HuH-7.5 (cell line): ENCODE measurements at places on chromosomes 1 and 21.

- DNase-seq, result no peak
These were observed 17.8 kb downstream of the PKNOX1 start for GRCh38 chr21:42991992-42992740.

DNA sequence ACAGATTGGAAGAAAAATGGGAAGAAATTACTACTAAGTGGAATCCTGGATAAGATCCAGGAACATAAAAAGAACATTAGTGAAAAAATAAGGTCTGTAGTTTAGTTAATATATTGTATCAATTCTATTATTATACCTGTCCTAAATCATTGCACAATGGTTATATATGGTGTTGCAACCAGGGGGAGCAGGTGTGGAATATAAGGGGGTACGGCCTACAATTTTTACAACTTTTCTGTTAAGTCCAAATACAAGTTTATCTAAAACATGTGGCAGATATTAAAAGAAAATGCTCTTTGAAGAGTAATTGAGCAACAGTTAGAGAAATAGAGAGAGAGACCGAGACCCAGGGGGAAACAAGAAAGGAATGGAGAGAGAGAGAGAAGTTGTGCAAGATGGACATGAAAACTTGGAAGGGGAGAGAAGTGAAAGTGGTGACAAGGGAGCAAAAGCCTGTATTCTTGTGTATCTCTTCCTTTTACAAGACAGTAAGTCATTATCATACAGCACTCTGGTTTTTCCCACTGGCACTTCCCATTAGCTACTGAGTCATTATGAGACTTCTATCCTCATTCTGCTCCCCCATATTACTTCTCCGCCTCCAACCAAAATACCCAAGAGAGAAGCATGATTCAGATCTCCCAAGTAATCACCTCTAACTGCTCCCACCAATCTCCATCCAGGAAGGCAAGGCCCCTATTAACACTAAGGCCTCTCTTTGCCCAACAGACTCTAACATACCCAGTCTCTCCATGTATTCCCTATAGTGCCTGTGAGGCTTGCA, 22.3 kb upstream of the TRAF3IP3 start:
- DNase-seq, result no peak

DNA sequence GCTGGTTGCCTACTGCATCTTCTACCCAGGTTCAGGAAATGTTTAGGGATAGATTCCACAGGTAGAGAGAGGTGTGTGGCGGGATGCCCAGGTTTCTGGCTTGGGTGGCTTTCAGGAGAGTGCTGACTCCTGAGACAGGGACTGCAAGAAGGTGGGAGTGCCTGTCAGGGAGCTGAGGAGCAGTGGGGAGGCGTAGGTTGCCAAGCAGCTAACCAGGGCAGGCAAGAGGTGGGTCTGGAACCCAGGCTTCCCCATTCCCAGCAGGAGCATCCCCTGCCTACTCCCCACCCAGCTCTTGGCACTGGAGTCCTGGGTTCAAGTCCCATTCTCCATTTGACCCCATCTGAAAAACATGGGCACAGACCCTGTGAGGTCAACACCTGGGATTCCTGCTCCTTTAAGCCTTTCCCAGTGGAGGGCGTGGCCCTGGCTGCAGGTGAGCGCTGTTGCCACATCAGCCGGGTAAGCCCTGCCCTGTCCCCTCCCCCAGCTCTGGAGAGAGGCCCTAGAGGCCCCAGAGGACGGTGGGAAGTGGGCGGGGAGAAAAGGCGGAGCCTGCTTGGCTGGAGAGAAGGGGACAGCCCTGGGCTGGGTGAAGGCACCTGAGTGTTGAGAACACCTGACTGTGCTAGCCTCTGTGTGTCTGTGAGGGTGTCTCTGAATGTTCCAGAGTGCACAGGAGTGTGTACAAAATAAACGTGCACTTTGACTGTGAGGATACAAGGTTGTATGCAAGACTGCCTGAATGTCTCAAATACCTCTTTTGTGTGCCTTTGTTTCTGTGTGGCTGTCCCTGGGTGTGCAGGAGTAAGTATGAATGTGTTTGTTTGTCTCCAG, 14.0 kb upstream of the SYNC start:
- DNase-seq, result peak; percentile 88

DNA sequence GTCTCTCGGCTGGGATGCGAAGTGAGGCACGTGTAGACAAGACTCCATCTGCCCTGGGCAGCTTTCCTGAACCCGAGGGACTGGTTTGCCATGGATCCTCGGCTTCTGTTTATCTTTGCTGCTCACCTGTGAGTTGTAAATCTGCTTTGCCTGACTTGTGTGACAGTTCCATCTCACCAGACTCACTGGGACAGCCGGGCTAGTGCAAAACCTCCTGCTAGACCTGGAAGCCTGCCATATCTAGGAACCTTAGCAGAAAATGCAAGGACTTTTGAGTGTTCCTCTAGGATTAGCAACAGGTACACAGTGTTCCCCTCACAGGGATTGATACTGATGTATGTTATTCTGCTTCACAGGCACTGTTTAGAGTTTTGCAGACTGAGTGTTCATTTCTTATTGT, 218.6 kb downstream of the URB2 start:
- no peak for DNase-seq

- no peak for DNase-seq
These were observed 9.6 kb downstream of the DIP2A start for GRCh38 chr21:46468108-46468774.

GRCh38 chr1:86942042-86942441, 27.6 kb downstream of the HS2ST1 start:
- DNase-seq, result no peak

DNA sequence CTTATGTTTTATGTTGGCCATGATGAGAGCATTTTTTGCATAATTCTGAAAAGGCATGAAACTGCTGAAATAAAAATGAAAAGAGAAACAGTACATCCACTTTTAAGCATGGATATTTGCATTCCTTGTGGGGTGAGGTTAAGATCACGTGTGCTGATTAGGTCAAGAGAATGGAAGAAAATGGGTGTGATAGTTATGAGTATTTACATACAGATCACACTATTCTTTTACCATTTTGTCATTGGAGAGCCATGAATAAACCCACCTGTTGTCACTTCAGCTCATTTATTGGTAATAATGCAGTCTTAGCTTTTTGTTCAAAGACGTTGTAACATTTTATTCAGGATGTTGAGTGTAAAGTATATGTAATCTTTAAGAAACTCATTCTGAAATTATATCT, 153.2 kb downstream of the NOS1AP start:
- DNase-seq, result no peak

DNA sequence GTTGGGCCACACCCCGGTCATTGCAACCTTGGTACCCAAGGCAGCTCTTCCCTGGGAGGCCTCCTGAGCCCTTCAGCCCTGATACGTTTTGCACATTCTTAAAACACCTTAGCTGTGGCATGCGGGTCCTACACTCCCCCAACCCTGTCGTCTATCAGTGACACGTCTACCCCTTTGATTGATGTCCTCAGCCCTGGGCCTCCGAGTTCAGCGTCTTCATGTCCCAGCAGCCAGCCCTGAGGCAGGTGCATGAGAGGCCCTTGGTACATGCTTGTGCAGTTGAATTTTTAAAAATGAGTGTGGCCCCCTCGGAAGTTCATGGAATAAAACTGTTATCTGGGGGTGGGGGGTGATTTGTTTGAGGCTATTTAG, 38.9 kb upstream of the ADARB1 start:
- DNase-seq, result no peak

DNA sequence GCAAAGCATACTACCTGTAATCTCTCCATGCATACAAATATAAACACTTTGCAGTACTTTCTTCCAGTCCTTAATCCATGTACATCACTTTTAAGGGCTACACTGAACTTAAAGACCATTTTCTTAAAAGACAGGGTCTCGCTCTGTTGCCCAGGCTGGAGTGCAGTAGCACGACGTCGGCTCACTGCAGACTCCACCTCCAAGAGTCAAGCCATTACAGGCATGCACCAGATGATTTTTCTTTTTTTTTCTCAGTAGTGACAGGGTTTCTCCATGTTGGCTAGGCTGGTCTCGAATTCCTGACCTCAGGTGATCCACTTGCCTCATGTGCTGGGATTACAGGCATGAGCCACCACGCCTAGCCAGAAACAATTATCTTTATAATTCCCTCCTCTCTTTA, 22.9 kb downstream of the PUM1 start:
- no peak for DNase-seq

GRCh38 chr1:244953901-244954300, 89.6 kb upstream of the HNRNPU start:
- no peak for DNase-seq

GRCh38 chr1:81699234-81699633, 101.5 kb upstream of the ADGRL2 start:
- DNase-seq, result no peak

- DNase-seq, result no peak
These were observed 6.5 kb downstream of the NR0B2 start for GRCh38 chr1:26907071-26907917.

DNA sequence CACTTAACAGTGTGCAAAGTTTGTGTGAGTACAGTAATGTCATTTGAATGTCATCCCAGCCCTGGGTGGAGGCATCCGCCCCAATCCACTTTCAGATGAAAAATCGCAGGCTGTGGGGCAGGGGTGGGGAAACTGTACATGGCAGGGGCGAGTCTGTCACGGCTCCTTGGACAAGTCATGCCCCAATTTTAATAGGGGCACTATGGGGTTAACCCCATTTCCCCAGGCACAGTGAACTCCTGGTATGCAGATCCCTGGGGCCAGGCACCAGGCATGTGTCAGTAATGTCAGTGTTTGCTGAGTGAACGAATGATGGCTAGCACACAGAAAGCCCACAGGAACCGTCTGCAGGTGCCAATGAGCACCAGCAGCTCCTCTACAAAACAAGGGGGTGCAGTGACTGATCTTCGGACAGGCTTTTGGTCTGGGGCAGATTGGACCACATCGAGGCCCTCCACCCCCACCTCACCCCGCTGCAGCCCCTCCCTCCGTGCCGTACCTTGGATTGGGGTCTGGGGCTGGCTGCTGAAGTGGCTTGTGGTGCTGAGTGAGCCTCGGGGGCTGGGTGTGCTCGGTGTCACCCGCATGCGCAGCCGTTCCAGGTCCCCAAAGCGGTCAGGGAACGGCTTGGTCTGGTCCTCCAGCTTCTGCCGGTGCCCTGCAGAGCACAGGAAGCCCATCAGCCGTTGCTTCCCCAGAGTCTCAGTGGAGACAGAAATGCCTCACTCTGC, 23.2 kb downstream of the RUNX3 start:
- no peak for DNase-seq

DNA sequence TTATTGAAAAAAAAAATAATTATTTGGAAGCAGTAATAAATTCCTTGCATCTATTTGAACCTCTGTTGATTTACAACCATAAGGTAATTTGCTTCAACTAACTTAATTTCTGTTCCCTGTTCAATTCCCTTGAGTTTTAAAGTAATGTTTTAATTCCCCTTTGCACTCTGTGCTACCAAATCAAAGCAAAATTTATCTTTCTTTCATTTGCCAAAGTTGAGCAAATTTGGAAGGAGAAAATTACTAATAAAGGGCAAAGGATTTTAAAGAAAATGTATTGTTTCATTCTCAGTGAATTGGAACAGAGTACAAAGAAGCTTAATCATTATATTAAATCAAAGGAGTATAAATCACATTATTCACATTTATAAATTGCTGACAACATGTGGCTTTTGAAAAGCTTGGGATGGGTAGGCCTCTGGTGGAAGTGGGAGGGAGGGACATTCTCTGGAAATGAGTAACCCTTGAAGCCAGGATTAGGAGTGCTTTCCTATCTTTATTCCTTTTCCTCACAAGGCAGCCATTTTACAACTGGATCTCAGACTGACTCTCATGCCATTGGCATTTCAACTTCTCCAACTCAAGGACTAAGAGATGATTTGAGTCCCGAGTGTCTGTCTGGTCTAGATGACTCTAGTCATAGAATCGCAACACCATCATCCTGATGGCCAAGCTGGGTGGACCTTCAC, 331.6 kb upstream of the DUSP10 start:
- DNase-seq, result no peak

GRCh38 chr1:92853299-92853698, 21.5 kb downstream of the RPL5 start:
- no peak for DNase-seq

GRCh38 chr1:229627003-229627402, 956 bp downstream of the URB2 start:
- no peak for DNase-seq

- no peak for DNase-seq
These were observed 831 bp downstream of the TIPRL start for GRCh38 chr1:168179438-168180147.

DNA sequence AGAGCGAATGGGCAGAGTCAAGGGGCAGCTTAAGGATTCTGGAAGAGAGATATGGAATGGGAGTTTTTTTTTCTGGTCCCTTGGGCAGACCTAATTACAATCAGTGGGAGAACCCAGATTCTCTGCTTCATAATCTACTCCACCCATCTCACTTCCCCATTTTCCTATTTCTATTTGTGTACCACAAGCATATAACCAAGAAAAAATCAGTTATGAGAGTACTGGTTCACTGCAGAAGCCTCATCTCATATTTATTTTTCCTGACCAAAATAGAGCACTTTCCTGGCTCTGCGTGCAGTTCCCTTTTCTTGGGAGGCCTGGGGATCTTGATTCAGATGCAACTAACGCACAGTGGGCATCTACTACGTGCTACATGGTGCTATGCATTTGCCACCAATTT, 82.2 kb upstream of the SLFNL1 start:
- no peak for DNase-seq

DNA sequence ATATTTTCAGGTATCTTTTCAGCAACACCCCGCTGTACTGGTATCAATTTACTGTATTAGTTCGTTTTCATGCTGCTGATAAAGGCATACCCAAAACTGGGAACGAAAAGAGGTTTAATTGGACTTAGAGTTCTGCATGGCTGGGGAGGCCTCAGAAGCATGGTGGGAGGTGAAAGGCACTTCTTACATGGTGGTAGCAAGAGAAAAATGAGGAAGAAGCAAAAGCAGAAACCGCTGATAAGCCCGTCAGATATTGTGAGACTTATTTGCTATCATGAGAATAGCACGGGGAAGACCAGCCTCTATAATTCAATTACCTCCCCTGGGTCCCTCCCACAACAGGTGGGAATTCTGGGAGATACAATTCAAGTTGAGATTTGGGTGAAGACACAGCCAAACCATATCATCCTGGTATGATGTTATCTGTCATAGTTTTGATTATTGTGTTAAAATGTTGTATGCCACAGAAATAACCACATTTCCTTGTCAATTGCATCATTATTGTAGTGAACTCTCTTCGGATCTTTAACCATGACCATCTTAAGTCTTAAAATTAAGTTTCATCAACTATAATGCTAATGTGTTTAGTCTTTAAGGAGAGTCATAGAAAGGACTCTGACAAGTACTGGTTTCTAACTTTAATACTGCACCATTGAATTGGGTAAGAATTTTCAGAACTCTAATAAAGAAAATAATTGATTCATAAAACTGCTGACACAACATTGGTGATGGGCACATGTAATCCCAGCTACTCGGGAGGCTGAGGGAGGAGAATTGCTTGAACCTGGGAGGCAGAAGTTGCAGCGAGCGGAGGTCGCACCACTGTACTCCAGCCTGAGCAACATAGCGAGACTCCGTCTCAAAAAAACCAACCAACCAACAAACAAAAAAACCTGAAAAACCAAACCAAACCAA, 58.2 kb downstream of the TBX19 start:
- no peak for DNase-seq
